ENCODE measurements at places on chromosomes 4 and X. TPM values are rescaled to one million over a fixed set of nuclear protein-coding genes. Genes with fewer than 3 reads are reported as not detected.

- no peak for DNase-seq
These were observed 5.7 kb upstream of the RNF4 start for GRCh38 chr4:2462992-2463762.

- DNase-seq: no peak
These were observed 4.3 kb upstream of the CYSLTR1 start for GRCh38 chrX:78331708-78332107.

DNA sequence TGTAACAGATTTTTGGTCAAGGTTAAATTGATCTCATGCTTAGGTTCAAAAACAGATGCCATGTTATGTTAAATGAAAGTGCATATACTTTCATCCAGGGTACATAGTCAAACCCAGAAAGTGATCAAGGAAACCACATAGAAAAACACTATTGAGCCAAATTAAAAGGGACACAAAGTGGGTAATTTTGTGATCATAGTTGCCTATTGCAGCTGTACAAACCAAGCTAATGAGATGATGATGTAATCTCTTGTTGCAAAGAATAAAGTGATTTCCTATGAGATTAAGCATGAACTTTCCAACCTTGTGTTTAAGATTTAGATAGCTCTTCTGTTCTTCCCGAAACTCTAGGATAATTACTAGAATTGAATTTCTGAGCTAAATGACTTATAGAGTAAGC, 20.2 kb upstream of the LIMCH1 start:
- DNase-seq: no peak

DNA sequence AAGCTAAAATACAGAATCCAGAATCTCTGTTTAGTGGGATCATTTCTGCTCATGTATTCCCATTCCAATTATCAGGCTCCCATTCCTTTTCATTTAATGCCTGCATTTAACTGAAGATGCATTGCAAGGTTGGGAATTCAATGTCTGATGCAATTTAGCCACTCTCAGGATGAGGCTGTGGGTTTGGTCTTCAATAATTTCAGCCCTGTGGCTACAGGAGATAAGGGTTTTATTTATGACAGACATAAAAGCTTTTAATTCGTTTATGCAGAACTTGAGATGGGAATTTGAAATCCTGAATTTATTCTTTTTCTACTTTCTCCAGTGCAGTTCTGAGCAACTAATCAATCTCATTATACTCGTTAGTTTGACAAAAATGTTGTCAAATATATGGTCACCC, 1225.9 kb downstream of the PCDH18 start:
- no peak for DNase-seq

DNA sequence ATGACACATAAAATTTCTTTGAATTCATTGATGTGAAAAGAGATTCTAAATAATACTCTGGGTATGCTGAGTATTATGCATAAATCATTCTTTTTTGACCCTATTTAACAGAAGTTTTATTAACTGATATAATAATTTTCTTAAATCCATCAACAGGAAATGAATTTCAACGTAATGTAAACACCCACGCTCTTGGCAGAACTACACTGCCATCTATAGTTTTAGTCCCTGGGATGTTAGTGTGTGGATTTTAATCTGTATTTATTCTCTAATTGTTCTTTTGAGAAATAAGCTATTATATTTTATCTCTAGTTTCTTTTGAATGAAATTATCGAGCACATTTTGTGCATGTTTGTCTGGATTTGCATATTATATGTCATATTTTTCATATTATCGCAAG, 666.8 kb upstream of the NDST4 start:
- DNase-seq: no peak

ADGRG2 gene
- 0.20 TPM for total RNA-seq

All from neural crest cell (in vitro differentiated cells).